ENCODE measurements at places on chromosomes 6 and 20. TPM values are rescaled to one million over a fixed set of nuclear protein-coding genes. Genes with fewer than 3 reads are reported as not detected.

DNA sequence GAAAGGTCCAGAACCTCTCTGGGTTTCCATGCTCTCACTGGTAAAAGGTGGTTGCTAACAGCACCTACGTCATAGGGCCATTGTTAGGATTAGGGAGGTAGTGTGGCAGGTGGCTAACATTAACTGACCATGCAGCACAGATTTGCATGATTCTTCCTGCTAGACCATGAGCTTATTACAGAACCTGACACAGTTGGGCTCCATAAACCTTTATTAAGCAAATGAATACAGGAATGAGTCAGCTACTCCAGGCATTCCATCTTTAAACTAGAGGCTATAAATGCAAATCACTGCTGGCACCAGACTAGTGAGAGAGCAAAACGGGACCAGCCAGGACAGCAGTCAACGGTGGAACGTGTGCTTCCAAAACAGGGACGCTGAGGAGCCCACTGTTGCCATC lies 440.1 kb downstream of the PTPRT start:
- no peak for DNase-seq

SLC35B3 gene
- 16.7 TPM for total RNA-seq

DNA sequence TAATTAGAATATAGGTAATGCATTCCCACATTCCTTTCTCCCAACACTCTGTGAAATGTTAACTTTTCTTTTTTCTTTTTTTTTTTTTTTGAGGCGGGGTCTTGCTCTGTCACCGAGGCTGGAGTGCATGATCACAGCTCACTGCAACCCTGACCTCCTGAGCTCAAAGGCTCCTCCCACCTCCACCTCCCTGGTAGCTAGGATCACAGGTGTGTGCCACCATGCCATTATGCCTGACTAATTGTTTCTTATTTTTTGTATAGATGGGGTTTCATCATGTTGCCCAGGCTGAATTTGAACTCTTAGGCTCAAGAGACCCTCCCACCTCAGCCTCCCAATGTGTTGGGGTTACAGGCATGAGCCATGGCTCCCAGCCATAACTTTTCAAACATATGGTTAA lies 135.7 kb upstream of the SHLD1 start:
- DNase-seq: no peak

DNA sequence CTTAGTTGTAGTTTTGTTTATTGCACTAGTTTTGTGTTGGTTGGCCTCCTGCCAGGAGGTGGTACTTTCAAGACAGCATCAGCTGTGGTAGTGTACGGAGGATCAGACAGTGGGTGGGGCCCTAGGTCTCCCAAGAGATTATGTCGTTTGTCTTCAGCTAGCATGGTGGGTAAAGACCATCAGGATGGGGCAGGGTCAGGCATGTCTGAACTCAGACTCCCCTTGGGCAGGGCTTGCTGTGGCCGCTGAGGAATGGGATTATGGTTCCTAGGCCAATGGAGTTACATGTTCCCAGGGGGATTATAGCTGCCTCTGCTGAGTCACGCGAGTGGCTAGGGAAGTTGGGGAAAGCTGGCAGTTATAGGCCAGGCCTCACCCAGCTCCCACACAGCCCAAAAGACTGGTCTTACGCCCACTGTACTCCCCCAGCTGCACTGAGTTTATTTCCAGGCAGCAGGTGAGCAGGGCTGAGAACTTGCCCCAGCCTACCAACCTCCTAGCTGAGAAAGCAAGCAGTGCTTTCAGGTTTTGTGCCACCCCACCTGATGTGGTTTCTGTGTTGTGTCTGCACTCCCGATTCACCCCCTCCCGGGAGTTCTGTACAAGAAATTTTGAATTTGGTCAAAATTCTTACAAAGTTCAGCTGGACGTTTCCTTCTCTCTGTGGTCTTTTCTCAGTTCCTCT lies 24.7 kb downstream of the ZSCAN31 start:
- no peak for DNase-seq

DNA sequence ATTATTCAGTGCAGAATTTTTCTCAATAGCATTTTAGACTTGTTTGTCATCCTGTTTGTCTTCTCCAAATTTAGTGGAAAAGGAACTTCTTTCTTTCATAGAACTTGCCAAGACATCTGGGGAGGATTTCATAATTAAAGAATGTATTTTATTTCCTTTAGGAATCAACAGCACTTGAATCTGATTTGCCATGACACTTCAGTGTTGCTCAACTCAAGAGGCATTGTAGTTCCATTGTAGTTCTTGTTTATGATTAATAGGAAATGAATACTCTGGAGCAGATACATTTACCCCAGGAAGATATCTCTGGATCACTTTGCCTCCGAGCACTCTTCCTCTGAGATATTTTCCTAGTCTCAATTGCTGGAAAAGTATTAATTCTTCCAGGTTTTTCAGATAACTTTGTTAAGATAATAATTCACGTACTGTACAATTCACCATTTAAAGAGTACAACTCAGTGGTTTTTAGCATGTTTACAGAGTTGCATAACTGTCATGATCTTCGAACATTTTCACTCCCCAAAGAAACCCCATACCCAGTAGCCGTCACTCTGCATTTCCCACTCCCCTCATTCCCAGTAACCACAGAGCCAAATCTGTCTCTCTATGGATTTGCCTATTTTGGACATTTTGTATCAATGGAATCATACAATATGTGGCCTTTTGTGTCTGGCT lies 29.7 kb downstream of the AKAP12 start:
- DNase-seq: no peak

OR2H2 gene
- not detected for total RNA-seq

Measured in Panc1 (cell line).